ENCODE measurements at places on chromosomes 2 and 18.

DNA sequence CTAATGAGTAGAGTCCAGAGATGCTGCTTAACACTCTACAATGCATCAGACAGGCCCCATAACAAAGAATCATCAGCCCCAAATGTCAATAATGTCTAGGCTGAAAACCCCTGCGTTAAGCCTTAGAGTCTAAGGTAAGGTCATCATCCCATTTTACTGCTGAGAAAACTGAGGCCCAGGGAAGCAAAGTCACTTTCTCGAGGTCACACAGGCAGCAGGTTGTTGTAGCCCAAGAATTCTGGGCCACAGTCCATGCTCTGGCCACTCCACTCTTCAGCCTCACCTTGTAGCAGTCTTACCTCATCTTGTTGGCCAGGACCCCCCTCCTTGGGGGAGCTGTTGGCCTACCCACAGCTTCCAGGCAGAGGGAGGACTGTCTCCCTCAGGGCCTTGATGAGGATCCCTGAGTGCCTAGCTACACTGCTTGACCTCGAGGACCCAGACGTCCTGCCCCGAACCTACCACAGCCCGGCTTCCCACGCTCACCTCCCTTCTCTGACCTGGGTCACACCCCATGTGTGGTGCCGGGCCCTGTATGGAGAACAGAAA is 54.4 kb downstream of the SMAD7 start:
- DNase-seq: no peak

DNA sequence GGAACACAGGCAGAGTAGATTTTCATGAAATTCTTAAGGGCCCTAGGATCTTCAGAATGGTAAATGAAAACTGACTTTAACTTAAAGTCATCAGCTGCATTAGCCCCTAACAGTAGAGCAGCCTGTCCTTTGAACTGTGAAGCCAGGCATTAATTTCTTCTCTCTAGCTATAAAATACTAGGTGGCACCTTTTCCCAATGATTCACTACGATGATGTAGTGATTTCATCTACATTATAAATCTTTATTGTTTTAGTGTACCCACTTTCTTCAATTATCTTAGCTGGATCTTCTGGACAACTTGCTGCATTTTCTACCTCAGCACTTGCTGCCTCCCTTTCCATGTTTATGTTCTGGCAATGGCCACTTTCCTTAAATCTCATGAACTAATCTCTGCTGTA is 290.5 kb downstream of the NOL4 start:
- no peak for DNase-seq

DNA sequence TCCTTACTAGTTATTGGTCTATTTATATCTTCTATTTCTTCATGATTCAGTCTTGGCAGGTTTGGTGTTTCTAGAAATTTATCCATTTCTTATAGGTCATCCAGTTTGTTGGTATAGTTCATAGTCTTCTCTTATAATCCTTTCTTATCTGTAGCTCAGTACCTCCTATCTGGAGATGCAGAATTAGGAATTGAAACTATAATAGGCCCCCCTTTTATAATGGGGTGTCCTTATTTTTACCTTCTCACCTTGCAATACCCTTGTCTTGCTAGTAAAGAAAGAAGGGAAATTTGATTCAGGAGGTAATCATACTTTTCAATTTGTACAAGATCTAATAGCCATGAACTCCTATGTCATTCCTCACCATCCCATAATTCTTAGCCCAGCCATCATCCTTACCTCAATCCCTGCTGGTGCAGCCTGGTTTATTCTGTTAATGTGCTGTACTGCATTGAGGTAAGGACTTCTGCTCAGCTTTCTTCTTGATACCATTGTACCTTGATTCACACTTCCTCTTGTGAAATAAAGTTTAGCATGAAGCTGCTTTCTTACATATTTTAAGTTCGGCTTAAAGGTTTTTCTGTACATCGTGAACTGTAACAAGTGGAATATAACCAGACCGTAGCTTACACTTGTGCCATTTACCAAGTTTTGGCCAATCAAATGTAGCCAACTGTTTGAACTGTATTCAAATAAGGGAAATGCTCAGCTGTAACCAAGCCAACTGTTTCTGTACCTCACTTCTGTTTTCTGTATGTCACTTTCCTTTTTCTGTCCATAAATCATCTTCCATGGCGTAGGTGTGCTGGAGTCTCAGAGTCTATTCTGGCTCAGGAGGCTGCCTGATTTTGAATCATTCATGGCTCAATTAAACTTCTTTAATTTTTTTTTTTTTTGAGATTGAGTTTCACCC is 40.1 kb upstream of the PTH2R start:
- DNase-seq: no peak

DNA sequence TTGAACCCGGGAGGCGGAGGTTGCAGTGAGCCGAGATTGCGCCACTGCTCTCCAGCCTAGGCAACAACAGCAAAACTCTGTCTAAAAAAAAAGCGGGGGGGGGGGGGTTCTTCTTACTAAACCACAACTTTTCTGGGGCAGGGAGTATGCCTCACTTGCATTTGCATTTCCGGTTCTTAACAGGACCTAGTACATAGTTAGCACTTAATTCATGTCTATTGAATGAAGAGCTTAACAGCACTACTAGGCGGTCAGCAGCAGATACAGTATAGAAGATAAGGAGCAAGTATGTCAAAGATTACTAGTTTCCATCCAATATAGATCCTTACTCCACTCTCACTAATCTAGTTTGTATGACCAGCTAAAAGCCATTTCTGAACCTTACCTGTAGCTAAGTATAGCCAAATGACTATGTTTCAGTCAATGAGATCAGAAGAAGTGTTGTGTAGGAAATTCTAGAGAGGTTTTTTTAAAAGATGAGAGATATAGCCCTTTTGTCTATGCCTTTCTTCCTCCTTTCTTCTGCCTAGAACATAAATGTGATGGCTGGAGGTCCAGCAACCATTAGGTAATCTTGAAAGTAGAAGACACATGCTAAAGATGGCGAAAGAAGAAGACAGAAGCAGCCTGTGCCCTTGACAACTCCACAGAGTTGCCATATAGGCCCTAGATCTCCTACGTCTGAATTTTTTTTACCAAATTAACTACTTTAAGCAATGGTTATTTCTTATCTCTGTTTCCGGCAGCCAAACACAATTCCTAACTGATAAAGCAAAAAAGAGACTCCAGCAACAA is 11.3 kb downstream of the HYCC2 start:
- no peak for DNase-seq

- no peak for DNase-seq
Observed at GRCh38 chr2:223418131-223418530, 184.0 kb downstream of the SCG2 start.

DNA sequence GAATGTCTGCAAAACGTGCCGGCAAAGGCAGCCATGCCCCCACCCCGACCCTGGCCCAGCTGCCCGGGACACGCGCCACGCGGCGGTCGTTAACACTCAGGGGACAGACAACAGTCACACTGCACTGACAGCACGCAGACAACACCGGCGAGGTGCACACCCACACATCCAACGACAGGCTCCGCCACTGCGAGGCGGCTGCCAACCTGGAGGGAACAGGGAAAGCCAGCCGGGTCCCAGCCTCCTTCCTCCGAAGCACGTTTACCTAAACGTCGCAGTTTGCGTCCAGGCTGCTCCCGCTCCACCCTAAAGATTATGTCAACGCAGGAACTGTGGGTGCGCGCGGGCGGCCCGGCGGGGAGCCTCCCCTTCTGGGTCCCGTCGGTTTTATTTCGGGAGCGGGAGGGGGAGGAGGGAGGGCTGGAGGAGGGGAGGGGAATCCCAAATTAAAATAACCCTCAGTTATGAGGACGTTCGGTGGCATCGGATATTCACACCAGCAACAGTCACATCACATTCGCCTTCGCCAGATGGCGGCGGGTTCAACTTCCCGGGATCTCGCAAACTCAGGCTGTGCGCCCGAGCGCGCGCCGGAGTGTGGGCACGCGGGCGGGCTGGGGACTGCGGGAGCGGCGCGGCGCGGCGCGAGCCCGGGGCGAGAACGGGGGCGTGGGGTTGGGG is 644 bp downstream of the PTGR3 start:
- DNase-seq: no peak

- no peak for DNase-seq
Observed at GRCh38 chr2:319059-319600, 31.2 kb upstream of the ALKAL2 start.

- DNase-seq: no peak
Observed at GRCh38 chr2:23651187-23652080, 266.5 kb downstream of the KLHL29 start.

- no peak for DNase-seq
Observed at GRCh38 chr2:181464966-181465365, 7.8 kb downstream of the ITGA4 start.

DNA sequence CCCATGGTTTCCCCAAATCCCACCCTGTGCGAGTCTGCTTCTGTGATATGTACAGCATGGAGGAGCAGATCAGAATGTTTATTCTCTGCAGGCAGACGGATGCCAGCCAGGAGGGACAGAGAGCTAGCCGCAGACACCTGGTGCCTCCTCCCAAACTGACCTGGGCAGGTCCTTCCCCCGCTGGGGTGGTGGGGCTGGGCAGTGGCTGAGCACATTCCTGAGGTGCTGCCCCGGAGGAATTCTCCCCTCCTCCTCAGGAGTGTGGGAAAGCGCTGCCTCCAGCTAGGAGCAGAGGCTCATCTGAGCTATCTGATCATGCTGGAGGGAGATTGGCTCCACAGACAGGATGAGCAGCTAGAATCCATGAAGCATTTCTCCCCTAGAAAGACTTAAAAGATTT is 21.7 kb downstream of the C2orf92 start:
- no peak for DNase-seq

DNA sequence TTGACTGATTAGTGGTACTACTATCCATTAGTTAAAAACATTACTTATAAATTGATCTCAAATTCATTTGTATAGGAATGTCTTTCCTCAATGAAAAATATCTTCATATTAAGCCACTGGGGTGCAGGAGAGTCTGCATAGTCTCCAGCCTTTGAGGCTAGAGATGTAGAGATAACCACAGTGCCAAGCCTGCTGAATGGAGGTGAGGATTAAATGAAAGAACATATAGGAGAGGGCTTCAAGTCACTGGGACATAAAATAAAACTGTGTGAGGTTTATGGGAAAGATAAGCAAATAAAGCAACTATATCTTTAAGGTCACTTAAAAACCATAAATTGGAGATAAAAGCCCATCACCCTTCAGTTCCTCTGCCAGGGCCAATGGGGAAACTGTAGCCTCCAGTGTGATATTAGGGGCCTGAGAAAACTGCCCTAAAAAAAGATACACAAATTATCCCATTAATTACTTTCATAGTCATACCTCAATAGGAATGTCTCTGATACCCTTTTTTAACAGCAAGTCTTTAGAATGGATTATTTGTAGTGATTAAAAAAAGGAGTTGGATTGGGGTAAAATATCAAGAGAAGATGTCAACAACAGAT is 27.6 kb downstream of the GALNT3 start:
- no peak for DNase-seq

DNA sequence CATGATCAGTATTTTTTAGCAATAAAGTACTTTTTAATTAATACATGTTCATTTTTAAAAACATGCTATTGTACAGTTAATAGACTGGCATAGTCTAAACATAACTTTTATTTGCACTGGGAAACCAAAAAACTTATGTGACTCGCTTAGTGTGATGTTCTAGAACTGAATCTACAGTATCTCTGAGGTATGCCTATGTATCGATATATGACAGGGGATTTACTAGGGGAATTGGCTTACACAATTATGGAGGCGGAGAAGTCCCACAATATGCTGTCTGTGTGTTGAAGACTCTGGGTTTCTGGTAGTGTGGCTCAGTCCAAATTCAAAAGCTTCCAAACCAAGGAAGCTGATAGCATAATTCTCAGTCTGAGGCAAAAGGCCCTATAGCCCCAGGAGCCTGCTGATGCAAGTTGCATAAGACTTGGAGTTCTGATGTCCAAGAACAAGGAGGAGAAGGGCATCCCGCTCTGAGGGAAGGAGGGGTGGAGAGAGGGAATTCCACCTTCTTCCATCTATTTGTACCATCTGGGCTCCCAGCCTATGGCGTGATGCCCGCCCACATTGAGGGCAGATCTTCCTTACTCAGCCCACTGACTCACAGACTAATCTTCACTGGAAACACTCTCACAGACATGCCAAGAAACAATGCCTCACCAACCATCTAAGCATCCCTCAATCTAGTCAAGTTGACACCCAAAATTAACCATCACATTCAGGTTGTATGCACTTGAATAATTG is 27.5 kb downstream of the ZNF638 start:
- no peak for DNase-seq

DNA sequence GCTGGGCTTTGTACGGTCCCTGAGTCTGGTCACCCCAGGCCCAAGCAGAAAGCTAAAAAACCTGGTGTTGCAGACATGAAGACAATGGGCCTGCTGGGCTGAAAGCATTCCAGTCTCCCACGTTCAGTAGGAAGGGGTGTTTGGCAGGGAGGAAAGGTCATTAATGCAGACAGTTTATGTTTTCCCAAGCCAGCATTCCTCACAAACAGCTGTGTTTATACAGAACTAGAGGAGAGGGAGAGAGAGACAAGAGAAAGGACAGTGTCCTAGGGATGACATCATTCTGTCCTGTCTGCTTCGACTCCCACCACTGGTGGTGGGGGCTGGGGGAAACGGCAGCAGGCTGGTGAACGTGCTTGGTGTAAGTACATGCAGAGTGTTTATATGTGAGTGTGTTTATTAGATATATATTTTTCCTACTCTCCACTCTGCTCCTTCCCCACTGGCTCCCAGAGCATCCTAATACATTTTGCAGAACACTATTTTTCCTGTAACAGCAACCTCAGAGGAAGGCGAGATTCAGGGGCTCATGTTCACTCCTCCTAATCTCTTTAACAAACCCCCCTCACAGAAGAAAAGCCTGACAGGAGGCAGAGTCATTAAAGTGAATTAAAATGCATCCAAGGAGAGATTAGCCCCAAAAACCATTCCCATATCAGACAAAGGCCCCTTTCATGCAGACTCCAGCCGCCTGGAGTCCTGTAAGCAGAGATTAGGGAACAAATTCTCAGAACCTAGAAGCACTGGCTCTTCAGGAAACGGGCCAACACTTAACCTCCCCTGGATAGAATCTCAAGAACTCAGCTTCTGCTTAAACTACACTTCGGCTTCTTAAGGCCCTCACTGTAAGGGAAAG is 380.4 kb downstream of the TNS1 start:
- DNase-seq: no peak

DNA sequence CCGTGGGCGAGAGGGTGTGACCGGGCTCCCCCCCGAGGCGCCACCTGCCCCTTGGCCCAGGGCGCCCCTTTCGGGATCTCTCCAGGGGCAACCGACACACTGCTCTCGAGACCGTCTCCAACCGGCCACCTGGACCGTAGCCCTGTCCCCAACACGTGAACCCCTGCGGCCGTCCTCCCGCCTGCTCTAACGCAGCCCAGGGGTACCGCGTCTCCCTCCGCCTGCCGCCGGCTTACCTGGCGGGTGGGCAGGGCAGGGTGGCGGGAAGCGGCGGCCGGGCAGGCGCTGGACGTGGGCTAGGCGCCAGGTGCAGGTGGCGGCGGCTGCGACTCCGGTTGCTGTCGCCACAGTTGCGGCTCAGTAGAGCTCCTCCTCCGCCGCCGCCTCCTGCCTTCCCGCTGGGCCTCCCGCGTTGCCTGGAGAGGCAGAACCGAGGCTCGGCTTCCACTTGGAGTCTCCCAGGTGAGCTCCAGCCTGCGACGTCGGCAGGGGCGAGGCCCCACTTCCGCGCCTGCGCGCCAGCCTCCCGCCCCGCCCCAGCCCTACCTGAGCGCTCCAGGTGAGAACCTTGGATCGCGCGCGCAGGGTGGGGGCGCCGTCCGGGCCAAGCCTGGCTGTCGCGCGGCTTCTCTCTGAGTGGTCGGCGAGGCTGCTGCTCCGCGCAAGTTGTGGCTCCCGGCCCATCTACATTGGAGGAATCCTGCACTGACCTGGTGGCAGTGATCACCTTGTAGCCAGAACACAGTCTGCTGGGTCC is at the start of gene GALNT3:
TSS of gene GALNT3 (minus strand) at position 469 of the 757 bp plus-strand sequence. CDS start 23,547 bp downstream, outside the sequence.
- DNase-seq: no peak

All from DMS 273 treated with DMSO at 0.1 percent for 48 hours (cell line).